Heart right ventricle (tissue), 16 donors: ENCODE measurements at places on chromosomes 11 and 22. TPM values are rescaled to one million over a fixed set of nuclear protein-coding genes. Genes with fewer than 3 reads are reported as not detected.

Gene ADORA2A
- total RNA-seq = 7.1 TPM

Gene OR2AG1
- total RNA-seq = not detected

Gene PARVG
- 1.1 TPM for total RNA-seq

Gene NPAS4
- not detected for total RNA-seq

DNA sequence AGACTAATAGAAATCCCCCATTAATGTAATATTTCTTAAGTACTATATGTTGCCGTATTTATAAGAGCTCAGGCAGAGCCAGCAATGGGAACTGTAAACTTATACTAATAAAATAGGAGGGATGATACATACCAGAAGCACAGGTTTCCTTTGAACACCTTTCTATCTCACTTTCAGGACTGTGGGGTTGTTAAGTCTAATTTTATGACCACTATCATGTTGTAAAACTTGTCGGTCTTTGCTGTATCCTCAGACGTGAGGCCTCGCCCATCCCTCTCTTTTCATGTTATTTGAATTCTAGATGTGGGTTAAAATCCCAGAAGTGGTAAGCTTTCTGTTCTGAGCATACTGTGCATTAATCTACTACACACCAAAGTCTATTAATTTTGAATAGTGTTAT, 1083.5 kb upstream of the TENM4 start:
- no peak for DNase-seq

DNA sequence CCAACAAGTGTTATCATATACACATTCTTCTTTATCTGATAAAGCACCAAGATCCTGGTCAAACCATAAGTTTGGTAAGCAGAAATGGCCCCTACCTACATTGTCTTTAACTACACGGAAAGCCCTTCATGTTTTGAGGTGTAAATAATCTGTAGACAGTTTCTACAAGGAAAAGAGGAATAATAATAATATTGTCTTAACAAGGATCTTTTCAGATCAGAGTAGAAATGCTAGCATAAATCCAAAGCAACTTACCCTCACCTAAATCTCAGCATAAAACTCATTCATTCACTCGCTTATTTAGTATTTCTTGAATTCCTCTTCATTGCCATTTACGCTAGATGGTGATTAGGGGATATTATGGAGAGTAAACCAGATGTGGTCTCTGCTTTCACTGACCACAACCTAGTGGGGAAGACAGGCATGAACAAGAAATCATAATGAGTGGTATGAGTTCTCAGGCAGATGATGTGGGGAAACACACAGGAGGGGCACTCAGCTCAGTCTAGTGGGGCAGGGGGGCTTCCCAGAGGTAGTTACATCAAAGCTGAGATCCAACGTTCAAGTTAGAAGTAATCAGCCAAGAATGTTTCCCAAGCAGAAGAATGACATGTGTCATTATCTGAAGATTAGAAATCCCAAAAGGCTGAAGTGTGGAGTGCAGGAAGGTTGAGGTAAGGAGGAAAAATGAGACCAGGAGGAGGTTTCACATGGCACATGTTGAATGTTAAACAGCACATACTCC, 65.4 kb upstream of the ZC3H12C start:
- DNase-seq = no peak

GRCh38 chr11:118930094-118930712, 4.5 kb upstream of the BCL9L start:
- DNase-seq = peak; percentile 77

- no peak for DNase-seq
Observed at GRCh38 chr11:10920205-10920604, 62.4 kb upstream of the ZBED5 start.

DNA sequence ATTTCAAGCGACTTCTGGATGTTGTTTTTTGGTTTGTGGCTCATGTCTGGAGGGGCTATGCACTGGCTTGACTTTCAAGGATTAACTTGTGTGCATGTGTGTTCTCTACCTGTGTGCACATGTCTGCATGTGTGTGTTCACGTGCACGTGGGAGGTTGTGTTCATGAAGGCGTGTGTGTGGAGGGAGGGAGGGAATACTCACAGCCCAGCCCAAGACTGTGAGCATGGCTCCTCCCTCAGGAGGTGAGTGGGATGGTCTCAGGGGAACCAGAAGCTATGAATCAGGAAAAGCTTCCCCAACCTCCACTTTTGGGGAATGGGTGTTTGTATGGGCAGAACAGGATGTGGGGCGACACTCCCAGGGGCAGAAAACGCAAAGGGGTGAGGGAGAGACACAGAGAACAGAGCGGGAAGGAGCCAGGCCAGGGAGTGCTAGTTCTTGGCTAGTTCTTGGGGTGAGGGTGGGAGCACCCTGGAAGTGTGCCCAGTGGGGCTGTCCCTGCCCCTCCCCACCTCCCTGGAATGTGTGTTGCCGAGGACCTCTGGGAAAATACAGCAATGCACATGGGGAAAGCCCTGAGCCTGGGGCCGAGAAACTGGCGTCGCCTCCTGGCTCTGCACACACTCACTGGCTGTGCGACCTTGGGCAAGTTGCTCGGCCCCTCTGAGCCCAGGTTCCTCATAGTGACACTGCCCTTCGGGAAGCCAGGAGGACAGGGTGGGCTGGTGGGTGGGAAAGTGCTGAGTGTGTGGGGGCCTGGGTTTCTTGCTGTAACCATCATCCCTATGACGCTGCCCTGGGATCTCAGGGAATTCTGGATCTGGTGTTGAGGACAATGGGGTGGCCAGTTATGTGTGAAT, 16.9 kb upstream of the ALX4 start:
- no peak for DNase-seq

- no peak for DNase-seq
Observed at GRCh38 chr11:19474954-19475721, 234.4 kb upstream of the E2F8 start.

GRCh38 chr11:10900681-10901415, 43.0 kb upstream of the ZBED5 start:
- DNase-seq = no peak
